ENCODE measurements at places on chromosomes 1 and 21.

- DNase-seq, result no peak
These were observed 195.5 kb downstream of the ADSS2 start for GRCh38 chr1:244256086-244256676.

DNA sequence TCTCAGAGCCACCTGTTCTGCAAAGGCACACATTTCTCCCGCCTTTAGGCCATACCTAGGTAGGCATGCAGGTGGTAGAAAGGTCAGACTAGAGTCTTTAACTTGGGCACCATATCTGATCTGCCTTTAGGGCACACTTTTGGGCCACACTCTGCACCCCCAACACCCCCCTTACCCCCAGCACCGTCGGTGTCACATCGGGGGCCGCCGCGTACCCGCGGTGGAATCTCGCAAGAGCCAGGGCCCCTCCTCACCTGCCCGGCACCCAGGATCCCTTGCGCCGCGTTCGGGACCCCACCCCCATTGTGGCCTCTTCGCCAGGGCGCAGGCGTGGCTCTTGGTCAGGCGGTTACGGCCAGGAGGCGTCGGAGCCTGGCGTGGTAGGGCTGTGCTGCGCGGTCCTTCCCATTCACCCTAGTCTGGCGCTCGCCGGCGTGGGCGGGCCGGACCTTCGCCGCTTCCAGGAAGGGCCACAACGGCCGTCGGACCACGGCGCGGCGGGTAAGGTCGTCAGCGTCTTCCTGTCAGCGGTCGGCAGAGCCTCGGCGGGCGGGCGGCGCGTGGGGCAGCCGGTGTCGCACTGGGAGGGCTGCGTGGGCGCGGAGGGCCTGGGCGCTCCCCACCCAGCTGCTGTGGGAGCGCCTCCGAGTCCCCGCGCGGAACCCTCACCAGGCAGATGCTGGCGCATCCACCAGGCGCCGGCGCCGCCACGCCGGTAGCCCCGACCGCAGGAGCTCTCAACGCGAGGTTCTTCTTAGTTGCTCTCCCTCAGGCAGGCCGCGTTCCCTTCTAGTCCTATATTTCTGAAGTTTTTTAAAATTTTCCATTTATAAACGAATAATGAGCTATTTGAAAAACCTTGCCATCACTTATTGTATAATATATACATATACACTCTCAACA lies at the start of gene DNAH14:
TSS of gene DNAH14 (plus strand) at position 341 of the 903 bp plus-strand sequence. CDS start 23,028 bp downstream, outside the sequence.
- DNase-seq, result no peak

DNA sequence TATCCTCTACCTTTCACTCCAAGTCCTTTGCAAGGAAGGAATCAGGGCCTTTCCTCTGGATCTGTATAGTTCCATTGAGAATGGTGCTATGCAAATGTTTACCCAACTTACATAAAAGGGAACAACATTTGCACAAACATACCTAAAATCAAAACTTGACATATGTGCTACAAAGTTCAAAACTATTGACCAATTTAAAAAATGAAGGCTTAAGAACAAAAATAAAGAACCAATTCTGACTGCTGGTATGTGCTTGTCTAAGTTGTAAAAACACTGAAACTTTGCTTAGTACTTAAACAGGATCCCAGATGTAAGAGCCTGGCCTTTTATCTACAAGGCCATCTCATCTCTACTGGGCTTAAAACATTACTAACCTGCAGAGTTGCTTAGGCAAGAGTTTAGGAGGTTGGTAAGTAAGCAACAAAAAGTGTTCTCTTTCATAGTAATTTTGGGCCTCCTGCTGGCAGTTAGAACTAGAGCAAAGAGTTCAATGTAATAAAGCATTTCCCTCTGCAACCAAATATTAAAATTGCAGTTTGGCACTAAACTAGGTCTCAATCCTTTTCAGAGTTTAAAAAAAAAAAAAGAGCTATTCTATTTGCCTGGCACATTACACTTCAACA lies 2.0 kb downstream of the SCMH1 start:
- peak; percentile 84 for DNase-seq

DNA sequence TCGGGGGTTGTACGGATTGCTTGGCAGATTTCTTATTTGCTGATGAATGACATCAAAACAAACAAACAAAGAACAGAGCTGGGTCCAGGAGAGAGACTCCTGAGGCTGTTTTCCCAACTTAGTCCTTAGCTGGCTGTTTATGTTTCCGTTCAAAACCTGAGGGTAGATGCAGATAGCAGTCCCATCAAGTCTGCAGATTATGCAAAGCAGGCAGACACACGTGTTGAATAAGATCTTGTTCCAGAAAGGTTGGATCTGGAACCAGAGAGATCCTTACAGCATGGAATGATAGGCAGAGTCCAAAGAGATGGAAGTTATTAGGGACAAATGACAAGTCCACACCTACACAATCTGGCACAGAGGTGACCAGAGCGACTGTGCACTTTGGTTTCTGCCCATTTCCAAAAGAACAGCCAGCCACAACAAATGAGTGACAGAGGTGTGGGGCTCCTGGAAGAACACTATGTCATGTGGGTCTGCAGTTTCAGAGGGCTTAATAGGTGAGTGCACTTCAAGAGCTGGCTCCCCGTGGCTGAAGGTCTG lies 65.5 kb downstream of the MAN1C1 start:
- no peak for DNase-seq

DNA sequence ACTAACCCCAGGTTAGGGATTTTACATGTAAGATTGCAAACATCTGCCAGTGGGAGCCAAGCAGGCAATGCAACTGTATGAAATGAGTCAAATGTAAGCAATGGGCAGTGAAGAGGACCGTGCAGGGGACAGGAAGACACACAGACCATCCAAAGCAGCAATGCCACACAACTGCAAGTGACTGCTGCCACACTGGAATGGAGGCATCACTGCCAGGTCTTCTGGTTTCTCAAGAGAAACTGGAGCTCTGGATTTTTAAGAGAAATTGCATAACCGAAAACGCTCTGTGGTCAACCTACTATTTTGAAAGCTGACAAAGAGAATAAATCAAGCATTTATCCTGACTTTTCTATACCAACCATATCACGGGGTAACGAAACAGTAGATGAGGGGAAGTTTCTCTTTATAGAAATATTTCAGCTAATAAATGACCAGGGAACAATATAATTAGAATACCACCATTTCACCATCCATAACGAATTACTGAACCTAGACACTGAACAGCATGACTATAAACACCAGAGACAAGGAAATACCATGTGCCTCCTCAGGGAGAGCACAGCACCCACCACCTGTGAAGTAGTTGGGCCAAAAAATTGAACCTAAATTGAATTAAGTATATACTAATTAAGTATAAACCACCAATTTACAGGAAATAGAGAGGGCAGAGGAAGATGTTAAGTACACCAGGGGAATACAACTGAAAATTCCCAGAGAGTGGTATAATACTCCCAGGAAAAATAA lies 4.4 kb downstream of the AK2 start:
- DNase-seq, result peak; percentile 39

- DNase-seq, result no peak
These were observed 259.1 kb downstream of the NFIA start for GRCh38 chr1:61341426-61341825.

GRCh38 chr1:3078430-3078861 lies 9.4 kb downstream of the PRDM16 start:
- no peak for DNase-seq

DNA sequence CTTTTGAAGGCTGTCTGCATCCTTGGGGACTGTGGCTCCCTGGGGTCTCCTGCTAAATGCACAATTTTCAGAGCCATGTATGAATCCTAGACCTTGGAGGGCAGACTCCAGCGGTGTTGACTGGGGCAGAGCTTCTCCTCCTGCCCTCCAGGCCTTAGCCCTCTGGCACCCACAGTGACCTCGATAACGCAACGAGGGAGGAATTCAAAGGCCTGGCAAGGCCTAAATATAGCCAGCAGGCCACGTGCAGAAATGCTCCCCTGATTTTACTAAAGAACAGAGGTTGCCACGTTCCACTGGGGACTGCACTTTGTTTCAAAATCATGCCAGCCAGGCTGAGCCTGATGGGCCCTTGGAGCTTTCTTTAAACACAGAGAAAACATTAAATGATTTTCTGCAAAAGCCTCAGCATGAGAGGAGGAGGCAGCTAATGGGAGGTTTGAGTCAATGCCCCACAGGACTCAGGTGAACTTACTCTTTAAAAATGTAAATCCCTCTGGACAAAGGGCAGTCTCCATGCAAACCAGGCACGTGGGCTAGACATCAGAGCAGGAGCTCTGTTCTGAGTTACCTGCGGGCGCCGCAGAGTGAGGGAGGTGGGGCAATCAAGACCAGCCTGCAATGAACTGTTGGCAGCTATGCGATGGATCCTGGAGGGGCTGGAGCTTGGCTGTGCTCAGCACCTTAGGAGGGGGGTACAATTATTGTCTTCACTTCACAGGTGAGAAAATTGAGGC lies 28.0 kb downstream of the GRIK3 start:
- no peak for DNase-seq

GRCh38 chr21:42981862-42982261 lies 7.5 kb downstream of the PKNOX1 start:
- DNase-seq, result no peak

- DNase-seq, result no peak
These were observed 19.1 kb upstream of the KIAA1614 start for GRCh38 chr1:180893614-180894013.

DNA sequence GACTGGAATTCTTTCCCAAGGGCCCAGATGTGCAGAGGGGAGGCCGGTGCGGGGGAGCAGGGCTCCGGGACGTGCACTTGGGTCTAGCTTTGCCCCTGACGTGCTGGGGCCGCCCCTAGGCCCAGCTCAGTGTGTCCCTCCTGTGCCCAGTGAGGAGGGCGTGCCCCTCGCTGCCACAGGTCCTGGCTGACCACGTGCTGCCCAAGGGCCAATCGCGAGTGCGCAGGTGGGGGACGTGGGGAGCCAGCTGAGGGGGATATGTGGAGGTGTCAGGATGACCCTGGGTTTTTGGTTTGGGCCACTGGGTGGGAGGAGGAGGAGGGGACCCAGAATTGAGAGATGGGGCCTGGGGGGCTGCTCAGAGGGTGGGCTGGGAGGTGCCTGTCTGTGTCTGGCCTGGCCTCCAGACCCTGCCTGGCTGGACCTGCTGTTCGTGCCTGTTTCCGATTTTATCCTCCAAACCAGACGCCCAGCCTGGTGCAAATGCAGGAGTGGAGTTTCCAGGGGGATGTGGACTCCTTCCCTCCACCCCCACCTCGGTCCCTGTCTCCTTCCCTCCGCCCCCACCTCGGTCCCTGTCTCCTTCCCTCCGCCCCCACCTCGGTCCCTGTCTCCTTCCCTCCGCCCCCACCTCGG lies 6.1 kb upstream of the RNF223 start:
- DNase-seq, result peak; percentile 82

DNA sequence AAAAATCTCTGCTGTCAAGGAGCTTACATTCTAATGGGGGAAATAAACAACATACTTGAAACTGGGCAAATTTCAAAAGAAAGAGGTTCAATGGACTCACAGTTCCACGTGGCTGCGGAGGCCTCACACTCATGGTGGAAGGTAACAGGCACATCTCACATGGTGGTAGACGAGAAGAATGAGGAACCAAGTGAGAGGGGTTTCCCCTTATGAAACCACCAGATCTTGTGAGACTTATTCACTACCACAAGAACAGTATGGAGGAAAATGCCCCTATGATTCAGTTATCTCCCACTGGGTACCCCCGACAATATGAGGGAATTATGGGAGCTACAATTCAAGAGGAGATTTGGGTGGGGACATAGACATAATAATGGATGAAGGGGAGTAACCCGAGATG lies 226.4 kb downstream of the ZP4 start:
- no peak for DNase-seq

- peak; percentile 91 for DNase-seq
These were observed 65.7 kb downstream of the DISP1 start for GRCh38 chr1:222880587-222880986.

DNA sequence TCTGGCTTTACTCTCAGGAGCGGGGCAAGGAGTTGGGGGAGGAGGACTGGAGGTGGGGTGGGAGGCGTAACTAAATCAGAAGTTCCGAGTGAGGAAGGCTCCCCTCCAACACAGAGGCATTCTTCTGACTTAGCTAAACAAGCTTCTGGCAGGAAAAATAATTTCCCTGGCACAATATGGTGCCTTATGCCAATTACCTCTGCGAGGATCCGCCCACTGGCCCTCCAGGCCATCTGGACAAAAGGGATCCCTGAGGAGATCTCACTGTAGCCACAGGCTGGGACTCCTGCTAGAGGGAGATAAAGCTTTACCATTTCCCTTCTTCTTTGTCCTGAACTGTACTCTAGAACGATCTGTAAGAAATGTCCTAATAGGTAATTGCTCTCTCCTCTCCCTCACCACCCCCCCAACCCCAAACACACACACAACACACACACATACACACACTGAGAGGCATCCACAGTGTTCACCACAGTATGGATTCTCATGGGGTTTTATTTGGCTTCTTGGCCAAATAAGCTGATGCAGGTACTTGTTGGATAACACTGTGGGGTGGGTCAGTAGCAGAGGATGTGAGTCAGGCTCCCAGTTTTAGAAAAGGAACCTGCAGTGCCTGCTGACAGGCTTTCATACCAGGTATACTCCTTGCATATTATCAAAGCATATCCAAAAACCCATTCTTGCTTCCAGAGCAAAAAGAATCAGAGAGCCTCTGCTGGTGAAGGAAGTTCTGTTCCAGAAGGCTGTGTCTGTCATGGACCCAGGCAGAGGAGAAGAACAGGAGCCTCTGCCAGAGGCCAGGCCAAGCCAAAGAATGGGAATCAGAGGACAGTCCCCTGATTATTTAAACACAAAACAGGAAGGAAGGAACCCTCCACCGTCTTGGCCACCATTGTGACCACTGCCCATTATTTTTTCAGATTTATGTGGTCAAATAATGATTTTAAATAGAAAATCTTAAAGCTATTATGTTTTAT lies 169.1 kb downstream of the C1orf21 start:
- DNase-seq, result no peak

- DNase-seq, result peak; percentile 97
These were observed at the start of gene CTTNBP2NL for GRCh38 chr1:112395821-112396652. Gene CTTNBP2NL (plus strand): TSS chr1:112396214. CDS start chr1:112416166, 19,952 bp downstream.

DNA sequence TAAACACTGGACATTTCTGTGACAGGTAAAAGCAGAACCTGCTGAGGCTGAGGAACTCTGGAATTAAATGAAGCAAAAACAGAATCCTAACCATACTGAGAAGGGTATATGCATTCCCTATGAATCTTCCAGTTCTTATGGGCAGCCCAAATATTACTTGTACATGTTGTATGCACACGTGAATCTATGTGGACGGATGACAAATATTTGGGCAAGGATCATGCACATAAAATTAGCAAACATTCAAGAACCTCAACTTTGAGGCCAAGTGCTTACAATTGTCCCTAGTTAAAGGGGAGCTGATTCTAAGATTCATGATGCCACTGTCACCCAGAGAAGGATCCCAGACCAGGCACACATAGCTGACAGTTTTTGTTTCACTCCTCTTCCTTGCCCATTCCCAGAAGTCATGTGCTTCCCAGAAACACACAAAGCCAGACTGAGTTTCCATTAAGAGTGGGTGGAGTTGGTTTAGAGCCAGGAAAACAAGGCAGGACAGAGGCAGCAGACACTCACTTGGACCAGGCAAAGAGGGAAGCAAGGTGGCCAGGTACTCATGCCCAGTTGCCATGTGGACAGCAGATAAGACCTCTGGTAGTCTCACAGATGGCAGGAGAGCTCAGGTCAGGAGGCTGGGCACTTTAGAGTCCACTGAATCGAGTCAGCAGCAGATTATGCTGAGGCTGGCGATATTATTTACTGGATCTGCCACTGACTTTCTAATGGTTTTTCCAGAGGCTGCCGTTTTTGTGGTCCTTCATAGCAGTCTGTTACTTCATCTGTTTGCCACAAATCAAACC lies 25.6 kb downstream of the AK2 start:
- DNase-seq, result peak; percentile 56

- no peak for DNase-seq
These were observed 57.2 kb downstream of the FH start for GRCh38 chr1:241462391-241462790.
